ENCODE measurements at places on chromosomes 3 and 15.

- no peak for DNase-seq
These were observed 311.4 kb downstream of the UNC13C start for GRCh38 chr15:54289590-54290136.

DNA sequence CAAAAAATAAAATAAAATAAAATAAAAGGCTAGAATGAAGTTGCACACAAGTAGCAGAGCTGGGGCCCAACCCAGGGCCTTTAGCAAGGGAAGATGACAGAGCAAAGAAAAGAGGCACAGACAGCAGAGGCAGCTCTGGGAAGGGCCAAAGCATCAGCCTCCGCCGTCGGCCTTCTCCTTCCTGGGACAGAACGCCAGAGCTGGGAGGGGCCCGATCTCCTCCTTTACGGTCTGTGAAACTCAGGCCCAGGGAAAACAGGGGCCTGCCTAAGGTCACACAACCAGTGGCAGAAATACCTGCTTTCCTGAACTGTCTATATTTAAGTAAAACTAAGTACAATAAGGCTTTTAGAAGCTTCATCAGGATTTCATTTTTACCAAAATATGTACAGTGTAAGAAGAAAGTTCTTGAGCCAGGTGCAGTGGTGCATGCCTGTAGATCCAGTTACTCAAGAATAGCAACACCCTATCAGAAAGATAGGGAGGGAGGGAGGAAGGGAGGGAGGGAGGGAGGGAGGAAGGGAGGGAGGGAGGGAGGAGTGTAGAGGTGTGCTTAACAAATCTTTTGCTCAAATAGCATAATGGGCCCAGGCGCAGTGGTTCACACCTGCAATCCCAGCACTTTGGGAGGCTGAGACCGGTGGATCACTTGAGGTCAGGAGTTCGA is 43.0 kb upstream of the MUC4 start:
- no peak for DNase-seq

DNA sequence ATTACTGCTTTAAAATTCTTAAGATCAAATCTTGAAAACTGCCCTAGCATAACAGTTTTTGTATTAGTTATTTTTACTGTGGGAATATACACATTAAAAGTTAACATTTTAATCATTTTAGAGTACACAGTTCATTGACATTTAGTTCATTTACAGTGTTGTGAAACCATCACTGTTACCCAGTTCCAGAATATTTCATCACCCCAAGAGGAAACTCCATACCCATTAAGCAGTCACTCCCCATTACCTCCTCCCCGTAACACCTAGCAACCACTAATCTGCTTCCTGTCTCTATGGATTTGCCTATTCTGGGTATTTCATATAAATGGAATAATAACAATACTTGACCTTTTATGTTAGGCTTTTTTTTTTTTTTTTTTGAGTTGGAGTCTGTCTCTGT is 164.1 kb upstream of the LRRFIP2 start:
- no peak for DNase-seq

GRCh38 chr3:88150371-88150770 is 612 bp downstream of the C3orf38 start:
- no peak for DNase-seq

- no peak for DNase-seq
These were observed 125.6 kb downstream of the VPS8 start for GRCh38 chr3:184937611-184938010.

DNA sequence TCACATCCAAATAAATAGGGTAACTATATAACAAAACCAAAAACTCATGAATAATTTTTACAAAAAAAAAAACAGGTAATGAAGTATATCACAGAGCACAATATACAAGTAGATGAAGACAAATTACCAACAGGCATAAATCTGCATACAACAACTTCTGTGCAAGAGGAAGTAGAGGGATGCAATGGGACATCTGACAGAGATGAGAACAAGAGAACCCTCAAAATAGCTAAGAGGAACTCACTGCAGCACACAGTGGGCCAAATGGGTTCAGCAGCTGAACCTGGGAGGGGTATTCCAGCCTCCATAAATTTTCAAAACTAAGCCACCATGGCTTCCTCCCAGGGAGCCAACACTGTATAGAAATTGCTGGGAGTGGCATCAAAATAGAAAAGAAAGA is 9.6 kb upstream of the BTLA start:
- DNase-seq = no peak

- DNase-seq = no peak
These were observed 253.8 kb upstream of the IGF1R start for GRCh38 chr15:98394546-98394945.

DNA sequence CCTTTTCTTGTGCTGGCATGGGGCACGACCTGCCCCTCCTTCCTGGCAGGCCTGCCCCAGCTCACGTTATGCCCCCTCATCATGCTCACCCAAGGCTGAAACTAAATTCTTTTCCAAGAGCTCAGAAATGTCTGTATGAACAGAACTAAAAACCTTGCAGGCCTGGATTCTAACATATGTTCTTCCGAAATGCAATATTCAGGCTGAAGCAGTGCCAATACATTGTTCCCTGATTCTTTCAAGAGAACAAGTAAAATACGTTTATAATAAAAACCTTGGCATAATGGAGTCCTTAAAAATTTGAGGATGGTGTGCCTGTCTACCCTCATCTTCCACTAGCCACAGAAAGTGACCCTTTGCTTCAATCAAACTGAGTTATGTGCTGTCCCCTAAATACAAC is 48.5 kb upstream of the ICE2 start:
- no peak for DNase-seq

GRCh38 chr3:126947429-126947828 is 35.5 kb upstream of the PLXNA1 start:
- no peak for DNase-seq

GRCh38 chr3:72487946-72488737 is 360.1 kb downstream of the SHQ1 start:
- DNase-seq = no peak

GRCh38 chr3:4756855-4757574 is 222.2 kb upstream of the BHLHE40 start:
- no peak for DNase-seq

DNA sequence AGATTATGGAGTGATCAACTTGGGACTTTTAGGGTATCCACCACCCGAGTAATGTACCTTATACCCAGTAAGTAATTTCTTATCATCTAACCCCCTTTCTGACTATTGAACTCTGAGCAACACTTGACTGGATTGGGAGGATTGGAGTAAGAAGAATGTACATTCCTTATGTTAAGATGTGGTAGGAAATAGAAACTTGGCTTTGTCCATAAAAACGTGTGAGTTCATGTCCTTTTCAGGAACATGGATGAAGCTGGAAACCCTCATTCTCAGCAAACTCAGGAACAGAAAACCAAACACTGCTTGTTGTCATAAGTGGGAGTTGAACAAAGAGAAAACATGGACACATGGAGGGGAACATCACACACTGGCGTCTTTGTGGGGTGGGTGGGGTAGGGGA is 112.3 kb downstream of the PTPRG start:
- DNase-seq = no peak

DNA sequence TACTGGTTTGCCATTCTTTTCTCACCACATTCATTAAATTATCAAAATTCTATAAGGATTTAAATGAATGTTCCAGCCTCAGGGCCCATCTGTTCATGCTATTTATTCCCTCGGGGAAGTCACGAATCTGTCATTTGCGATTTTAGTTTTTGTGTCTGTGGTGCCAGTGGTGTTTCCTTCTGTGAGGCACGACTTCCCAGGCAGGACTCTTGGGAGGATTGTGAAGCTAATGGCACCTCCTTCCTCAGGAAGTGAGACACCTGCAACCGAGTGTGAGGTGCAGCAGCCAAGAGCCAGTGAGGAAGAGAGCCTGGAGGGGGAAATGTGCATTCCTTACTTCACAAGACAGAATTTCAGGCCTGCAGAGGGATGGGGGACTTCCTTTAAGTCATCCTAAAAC is 24.1 kb downstream of the SV2B start:
- DNase-seq = no peak

- DNase-seq = peak; percentile 33
These were observed 128.0 kb downstream of the LRIG1 start for GRCh38 chr3:66372681-66373350.

DNA sequence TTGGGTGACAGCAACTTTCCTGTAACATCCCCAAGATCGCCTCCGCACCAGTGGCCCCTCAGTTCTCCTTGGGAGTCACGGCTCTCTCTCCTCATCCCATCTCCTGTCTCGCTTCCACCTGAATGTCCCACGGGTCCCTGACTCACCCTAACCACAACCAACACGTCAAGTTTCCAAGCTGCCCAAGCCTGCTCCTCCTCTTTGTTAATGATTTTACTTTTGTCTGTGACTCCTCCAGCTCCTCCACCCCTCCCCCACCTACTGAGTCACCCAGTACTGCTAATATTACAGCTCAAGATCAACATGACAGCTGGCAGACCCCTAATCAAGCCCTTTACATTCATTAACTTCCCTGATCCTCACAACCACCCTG is 39.3 kb downstream of the BDH1 start:
- DNase-seq = no peak

DNA sequence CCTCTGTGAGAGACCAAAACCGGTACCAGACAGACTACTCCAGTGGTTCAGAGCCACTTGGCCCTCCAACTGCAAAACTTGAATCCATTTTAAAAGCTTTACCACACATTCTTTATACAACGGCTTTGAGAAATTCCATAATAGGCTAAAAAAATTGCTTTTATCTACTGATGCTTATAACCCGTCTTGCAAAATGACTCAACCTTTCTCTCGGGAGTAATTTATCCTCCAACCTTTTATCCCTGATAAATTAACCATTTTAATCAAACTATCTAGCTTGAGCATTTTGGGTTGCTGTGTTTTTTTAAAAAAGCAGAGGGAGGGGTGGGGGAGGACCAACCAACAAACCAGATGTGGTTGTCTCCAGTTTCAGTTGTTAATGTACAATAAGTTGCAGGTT is 275.7 kb upstream of the LRTM1 start:
- no peak for DNase-seq

GRCh38 chr3:4751502-4752101 is 227.6 kb upstream of the BHLHE40 start:
- DNase-seq = no peak

GRCh38 chr3:186511245-186511644 is 32.9 kb downstream of the CRYGS start:
- DNase-seq = no peak

- DNase-seq = no peak
These were observed 1.9 kb downstream of the CPNE4 start for GRCh38 chr3:132032959-132033358.

DNA sequence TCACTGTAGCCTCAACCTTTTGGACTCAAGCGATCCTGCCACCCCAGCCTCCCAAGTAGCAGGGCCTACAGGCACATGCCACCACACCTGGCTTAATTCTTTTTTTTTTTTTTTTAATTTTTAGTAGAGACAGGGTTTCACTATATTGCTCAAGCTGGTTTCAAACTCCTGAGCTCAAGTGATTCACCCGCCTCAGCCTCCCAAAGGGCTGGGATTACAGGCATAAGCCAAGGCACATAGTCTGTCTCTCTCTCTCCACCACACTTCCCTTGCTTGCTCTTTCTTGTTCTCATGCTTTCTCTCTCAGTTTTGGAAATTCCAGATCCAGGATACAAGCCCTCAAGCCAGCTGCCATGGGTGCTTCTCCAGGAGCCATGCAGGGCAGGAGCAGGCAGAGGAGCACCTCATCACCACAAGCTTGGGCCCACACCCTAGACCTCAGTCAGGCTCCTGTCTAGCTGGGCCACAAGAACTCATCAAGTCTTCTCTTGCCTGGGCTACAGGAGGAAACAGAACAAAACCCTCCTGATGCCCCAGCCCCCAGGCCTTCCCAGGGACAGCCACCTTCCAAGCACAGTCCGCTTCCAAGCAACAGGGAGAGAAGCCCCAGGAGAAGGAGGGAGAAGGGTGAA is 145.3 kb upstream of the LPP start:
- no peak for DNase-seq

GRCh38 chr3:171159024-171159821 is 132.7 kb upstream of the SLC2A2 start:
- no peak for DNase-seq

GRCh38 chr3:70108072-70108471 is 108.5 kb downstream of the SAMMSON start:
- DNase-seq = no peak

GRCh38 chr15:39833515-39833981 is 50.9 kb upstream of the FSIP1 start:
- no peak for DNase-seq

GRCh38 chr3:150784747-150785125 is 21.8 kb upstream of the SIAH2 start:
- no peak for DNase-seq

- DNase-seq = no peak
These were observed 21.2 kb downstream of the CMTM7 start for GRCh38 chr3:32412887-32413286.

GRCh38 chr3:89000886-89001285 is 106.5 kb upstream of the EPHA3 start:
- no peak for DNase-seq

DNA sequence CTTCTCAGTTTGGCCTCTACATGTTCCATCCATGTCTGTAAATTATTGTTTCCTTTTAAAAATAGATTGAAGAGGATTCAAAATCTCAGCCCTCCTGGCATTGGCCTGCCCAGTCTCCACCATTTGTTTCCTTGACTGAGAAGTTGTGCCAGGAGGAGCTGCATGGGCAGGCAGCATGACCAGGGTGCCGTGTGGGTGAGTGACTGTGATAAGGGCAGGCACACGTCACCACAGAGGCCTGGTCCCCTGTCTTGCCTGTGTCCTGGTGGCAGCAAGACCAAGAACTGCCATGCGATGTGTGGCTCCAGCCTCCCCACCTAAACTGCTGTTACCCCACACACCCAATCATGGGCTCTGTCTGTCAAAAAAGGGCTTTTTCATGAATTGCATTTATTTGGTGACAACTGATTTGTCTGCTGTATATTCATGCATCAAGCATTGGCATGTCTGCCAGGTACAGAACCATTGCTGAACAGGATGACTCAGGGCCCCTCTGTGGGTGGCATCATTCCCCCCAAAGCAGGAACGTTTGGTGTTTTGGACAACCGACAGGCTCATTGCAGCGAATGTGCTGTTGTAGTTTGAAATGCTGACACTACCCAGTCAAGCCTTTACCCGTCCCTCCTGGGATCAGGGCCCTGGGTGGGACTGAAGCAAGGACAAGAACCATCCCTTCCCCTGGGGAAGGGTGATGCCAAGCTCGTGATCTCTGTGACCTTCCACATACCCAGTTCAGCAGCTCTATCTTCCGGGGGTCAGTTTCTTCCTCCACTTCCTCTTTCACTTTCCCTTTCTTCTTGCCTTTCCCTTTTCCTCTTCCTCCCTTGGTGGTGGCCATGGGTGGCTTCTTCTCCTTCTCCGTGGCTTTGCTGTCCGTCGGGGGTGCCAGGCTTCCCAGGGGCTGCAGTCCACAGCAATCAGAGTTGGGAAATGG is 51.6 kb downstream of the TRPM1 start:
- DNase-seq = no peak
